Foreskin keratinocyte (primary cell): ENCODE measurements at places on chromosomes 3 and 15.

DNA sequence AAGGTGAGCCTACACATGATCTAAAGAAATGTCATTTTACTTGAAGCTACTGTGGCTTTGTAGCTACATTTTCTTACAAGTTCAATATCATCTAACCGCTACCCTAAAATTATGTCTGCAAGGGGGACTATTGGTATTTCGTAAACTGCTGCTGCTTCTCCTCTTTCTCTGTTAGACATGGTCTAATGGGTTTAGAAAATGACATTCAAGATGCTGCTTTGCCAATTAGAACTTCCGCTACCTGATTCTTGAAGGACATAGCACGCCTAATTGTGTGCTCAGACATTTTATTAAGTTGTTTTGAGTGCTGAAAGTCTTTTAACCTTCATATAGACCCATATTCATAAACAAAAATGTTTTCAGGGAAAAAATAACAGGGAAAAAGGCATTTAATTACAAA lies 283.7 kb upstream of the ICE2 start:
- no peak for DNase-seq

- no peak for DNase-seq
These were observed 289.8 kb upstream of the SEMA6D start for GRCh38 chr15:47427463-47427862.

GRCh38 chr3:176362191-176362731 lies 835.0 kb downstream of the TBL1XR1 start:
- no peak for DNase-seq

- no peak for DNase-seq
These were observed 137.2 kb downstream of the EEFSEC start for GRCh38 chr3:128290484-128290883.

GRCh38 chr15:53670701-53671100 lies 88.8 kb downstream of the WDR72 start:
- DNase-seq: no peak

DNA sequence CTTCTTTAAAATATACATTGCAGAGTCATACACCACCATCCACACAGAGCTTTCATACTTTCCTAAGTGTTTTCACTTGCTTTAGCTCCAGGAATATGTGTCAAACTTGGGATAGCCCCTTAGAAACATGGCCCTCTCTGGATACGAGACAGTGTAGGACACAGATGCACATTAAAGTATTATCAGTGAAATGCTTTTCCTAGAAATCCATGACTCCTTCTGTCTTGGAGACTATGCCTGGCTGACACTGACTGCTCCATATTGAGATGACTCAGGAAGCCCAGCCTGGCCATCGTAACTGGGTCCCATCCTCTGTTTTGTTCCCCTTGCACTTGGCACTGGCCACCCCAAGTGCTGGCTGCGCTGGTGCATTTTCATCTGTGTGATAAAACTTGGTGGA lies 204.8 kb downstream of the PDZRN3 start:
- no peak for DNase-seq

- DNase-seq: peak; percentile 5
These were observed 710.8 kb downstream of the PLOD2 start for GRCh38 chr3:145450018-145450682.

GRCh38 chr15:91465696-91466095 lies 365.6 kb downstream of the SV2B start:
- peak; percentile 86 for DNase-seq

- no peak for DNase-seq
These were observed 6.8 kb downstream of the CHSY1 start for GRCh38 chr15:101244889-101245668.

DNA sequence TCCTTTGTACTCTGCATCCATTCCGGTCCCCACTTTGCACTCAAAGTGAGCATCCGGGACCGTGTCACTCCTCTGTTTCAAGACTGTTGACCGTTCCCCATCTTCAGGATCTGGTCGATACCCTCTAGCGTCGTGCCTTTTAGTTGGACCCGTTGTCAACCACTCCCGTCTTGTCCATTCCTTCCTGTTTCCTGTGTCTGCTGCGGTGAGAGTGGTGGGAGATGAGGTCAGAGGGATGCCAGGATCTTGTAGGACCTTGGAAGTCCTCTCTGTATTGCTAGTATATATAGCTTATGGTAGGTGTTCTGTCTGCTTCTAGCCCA lies 624 bp downstream of the BRK1 start:
- DNase-seq: peak; percentile 30

- DNase-seq: no peak
These were observed 152.0 kb downstream of the SCAPER start for GRCh38 chr15:76753131-76753530.

DNA sequence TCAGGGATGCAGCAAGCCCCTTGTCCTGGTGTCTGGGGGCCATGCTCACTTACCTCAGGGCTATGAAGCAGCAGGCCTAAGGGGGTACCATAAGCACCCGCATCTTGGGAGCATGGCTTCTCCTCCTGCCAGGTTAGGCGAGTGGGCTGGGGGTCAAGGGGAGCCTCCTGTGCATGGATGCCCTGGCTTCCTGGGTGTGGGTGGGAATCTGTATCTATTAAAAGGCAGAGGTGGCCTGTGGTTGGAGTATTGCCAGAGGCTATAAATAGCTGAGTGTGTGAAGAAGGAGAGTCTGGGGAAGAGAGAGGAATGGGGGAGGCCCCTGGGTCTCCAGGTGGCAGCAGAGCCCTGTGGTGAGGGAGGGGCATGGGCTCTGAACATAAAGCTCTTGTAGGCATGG lies 19.5 kb downstream of the ACVR2B start:
- DNase-seq: no peak
